ENCODE measurements at places on chromosomes 7 and 10.

- DNase-seq, result peak; percentile 7
These were observed 83.1 kb downstream of the HIBADH start for GRCh38 chr7:27579565-27579964.

- peak; percentile 31 for DNase-seq
These were observed 66.7 kb upstream of the FAM20C start for GRCh38 chr7:125661-126060.

DNA sequence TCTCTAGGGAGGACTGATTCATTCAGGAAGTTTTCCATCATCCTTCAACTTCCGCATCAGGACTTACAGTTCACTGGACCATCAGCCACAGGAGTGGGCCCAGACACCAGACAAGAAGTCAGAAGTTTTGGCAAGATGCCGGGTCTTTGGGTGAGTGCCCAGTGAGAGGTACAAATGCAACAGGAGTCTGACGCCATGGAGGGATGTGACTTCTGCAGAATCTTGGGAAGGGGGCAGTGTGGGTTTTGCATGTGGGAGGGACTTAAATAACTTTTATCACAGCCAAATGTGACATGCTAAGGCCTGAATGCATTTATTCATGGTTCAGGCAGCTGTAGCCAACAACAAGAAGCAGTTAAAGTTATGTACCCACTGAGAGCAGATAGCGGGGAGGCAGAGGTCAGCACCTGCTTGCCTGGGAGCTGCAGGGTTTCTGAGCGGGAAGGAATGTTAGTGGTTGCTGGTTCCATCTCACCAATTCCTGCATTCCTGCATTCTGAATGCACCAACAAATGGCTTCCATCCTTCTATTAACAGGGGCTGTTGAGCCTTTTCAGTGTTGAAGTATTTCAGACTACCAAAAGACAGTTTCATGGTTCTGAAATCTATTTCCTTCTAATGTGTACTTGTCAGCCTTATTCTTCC is 375.2 kb downstream of the PAXIP1 start:
- DNase-seq, result no peak

DNA sequence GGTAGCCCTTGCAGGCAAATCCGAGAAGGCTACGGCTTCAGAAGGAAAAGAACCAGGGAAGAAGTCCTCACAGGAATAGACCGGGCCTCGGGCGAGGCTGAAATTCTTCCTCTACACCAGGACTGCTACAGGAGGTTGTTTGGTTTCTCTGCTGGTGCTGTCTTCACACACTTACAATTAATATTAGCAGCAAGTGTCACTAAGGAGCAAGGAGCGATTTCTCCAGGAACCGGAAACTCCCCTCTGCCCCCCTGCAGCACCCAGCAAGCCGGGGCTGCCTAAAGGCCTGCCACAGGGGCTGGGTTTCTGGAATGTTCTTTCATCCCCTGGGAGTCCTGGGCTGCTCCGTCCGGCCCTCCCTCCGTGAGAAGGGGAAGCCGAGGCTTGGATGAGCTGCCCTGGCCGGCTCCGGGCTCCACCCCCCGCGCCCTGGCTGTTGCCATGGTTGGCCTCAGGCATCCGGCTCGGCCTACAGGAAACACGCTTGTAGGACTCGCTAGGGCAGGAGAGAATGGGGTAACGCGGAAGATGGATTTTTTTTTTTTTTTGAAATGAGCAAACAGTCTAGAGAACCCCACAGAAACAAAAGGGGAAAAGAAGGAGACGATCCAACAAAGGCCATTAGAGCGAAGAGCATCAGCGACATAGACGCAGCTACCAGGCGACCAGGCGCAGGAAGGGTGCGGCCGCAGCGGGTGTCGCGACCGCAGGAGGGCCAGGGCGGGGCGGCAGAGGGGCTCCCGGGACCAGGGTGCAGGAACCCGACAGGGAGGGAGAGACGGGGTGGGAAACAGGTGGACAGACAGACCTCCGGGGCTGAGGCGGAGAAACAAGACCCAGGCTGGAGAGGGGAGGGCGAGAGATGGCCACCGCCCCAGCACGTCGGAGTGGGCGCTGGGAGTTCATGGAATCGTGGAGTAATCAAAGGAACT is 33.0 kb downstream of the EN2 start:
- DNase-seq, result peak; percentile 16

- DNase-seq, result peak; percentile 32
These were observed 38.6 kb downstream of the MAGI2 start for GRCh38 chr7:79414910-79415309.

DNA sequence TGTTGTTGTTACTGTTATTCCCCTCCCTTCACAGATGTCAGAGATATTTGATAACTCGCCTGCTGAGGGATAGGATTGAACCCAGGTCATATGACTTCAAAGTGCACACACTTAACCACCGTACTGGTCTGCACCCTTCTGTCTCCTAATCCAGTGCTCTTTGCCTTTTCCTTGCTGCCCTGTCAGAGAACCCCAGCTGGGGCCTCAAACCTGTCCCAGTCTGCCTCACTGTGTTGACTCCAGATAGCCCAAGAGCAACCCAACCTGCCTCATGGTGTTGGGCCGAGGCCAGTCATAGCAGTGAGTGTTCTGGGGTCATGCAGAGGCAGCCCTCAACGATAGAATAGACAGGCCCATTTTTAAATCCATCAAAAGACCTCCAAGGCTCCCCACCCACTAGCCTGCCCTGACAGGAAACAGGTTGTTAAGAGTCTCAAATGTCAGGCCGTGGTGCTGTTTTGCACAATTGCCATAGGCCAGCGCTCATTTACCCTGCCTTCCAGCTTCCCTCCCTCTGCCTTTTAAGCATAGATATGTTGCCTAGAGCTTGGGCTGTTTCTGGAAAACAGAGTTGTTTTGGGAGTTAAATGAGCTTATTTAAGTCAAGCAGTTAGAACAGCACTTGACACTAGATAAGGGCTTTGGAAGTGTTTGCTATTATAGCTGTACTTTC is 37.0 kb upstream of the PDCD4 start:
- no peak for DNase-seq
